Right cardiac atrium (tissue), 5 donors: ENCODE measurements at places on chromosomes 16 and 17.
A peak's percentile ranks its signal among the peaks of the same experiment; 100 is the strongest.

GRCh38 chr16:84349862-84350684 is 18.3 kb upstream of the ATP2C2 start:
- no peak for DNase-seq

- DNase-seq = no peak
Measured at GRCh38 chr17:63270610-63271009, 175.5 kb downstream of the CYB561 start.

DNA sequence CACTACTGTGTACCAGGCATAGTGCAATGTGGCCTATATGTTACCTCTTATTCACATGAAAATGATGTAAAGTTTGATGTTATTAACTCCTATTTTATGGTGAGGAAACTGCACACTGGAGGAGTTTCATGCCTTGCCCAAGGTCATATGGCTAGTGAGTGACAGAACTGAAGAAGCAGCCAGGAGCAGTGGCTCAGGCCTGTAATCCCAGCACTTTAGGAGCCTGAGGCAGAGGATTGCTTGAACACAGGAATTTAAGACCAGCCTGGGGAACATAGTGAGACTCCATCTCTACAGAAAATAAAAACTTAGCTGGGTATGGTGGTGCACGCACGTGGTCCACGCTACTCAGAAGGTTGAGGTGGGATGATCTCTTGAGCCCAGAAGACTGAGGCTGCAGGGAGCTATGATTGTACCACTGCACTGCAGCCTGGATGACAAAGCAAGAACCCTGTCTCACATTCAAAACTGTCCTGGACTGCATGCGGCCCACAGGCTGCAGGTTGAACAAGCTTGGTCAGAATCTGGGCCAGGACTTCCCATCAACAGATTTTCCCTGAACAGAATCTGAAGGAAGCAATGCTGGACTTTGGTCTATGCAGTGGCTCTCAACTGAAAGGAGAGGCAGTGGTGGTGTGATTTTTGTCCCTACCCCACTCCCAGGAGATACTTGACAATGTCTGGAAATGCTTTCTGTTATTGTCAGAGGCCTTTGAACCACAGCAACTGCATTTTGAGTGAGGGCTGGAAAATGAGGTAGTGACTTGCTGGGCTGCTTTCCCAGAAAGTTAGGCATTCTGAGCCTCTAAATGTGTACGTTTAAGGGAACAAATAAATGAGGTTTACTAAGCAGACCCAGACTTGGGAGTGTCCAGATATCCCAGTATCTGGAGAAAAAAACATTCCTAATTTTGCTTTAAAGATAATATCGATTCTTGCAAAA is 479.5 kb downstream of the TMEM114 start:
- DNase-seq = no peak

- peak; percentile 45 for DNase-seq
Measured at GRCh38 chr17:83116783-83117555, 37.6 kb downstream of the METRNL start.

GRCh38 chr17:70369391-70369790 is 200.1 kb downstream of the KCNJ2 start:
- DNase-seq = no peak

- no peak for DNase-seq
Measured at GRCh38 chr17:50841277-50841948, 6.0 kb downstream of the WFIKKN2 start.

- no peak for DNase-seq
Measured at GRCh38 chr16:30087181-30087898, 4.4 kb downstream of the TBX6 start.

GRCh38 chr17:38867179-38867967 is 2.5 kb upstream of the LASP1 start:
- peak; percentile 66 for DNase-seq

GRCh38 chr17:66347661-66348514 is 45.5 kb downstream of the PRKCA start:
- no peak for DNase-seq

- no peak for DNase-seq
Measured at GRCh38 chr16:50151322-50151721, 1.8 kb upstream of the TENT4B start.

DNA sequence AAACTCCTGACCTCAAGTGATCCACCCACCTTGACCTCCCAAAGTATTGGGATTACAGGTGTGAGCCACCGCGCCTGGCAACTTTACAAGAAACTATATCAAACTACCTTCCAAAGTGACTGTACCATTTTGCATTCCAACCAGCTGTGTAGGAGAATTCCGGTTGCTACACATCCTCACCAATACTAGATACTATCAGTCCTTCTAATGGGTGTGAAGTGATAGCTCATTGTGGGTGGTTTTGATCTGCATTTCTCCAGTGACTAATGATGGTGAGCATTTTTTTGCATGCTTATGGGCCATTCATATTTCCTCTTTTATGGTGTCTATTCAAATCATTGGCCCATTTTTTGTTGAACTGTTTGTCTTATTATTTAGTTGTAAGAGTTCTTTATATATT is 37.7 kb downstream of the SCNN1B start:
- no peak for DNase-seq

GRCh38 chr17:56030009-56030624 is 123.2 kb upstream of the ANKFN1 start:
- no peak for DNase-seq

DNA sequence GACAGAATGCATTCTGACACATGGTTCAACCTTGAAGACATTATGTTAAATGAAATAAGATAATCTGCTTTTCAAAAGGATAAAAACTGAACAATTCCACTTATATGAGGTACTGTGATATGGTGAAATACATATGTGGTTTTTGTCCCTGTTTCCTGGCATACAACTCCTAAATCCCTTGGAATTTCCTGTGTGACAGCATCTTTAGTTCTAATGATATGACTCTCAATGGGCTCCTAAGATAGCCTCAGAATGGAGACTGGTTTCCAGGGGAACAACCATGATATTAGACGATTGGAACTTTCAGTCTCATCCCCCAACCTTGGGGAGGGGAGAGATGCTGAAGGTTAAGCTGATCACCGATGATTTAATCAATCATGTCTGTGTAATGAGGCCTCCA is 37.7 kb upstream of the PHLPP2 start:
- no peak for DNase-seq

- DNase-seq = no peak
Measured at GRCh38 chr16:87819282-87819681, 50.0 kb downstream of the SLC7A5 start.

GRCh38 chr16:89504091-89504490 is 4.1 kb upstream of the SPG7 start:
- DNase-seq = peak; percentile 38

- DNase-seq = no peak
Measured at GRCh38 chr16:70604407-70605282, 41.7 kb upstream of the IL34 start.

DNA sequence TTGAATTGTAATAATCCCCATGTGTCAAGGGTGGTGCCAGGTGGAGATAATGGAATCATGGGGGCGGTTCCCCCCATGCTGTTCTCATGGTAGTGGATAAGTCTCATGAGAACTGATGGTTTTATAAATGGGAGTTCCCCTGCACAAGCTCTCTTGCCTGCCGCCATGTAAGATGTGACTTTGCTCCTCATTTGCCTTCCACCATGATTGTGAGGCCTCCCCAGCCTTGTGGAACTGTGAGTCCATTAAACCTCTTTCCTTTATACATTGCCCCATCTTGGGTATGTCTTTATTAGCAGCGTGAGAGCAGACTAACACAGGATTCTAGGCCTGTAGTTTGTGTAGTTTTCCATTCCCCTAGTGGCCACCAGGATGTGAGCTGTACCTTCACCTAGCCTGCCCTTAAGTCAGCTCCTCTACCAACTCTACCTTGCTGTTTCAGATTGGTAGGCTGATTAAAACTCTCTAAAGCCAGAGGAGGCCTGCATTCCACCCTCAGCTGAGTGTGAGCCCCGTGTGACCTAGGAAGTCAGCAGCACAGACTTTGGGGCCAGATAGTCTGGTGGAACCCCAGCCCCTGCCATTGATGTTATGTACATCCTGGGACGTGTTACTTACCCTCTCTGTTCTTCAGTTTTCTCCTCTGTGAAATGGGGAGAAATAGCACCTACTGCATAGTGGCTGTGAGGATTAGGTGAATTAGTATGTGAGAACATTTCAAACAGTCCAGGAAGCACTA is 252.4 kb upstream of the CACNG5 start:
- DNase-seq = no peak

DNA sequence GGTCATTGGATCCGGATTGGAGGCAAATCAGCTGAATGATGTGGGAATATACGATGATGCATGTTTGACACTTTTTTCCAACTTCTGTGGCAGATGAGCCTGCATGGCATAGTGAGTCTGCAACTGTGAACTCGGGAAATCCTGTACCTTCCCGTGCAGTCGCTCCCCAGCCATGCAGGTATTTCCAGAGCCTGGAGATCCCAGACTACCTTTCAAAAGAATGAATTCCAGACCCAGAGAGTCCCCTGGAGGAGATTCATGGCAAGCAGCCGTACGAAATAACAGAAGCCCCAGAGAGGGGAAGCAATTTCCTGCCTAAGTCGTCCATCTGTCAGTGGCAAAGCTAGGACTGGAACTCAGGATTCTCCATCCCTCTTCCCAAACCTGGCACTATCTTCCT is 75.7 kb upstream of the FAM20A start:
- DNase-seq = no peak

GRCh38 chr16:50539053-50539695 is 9.0 kb upstream of the NKD1 start:
- DNase-seq = no peak

DNA sequence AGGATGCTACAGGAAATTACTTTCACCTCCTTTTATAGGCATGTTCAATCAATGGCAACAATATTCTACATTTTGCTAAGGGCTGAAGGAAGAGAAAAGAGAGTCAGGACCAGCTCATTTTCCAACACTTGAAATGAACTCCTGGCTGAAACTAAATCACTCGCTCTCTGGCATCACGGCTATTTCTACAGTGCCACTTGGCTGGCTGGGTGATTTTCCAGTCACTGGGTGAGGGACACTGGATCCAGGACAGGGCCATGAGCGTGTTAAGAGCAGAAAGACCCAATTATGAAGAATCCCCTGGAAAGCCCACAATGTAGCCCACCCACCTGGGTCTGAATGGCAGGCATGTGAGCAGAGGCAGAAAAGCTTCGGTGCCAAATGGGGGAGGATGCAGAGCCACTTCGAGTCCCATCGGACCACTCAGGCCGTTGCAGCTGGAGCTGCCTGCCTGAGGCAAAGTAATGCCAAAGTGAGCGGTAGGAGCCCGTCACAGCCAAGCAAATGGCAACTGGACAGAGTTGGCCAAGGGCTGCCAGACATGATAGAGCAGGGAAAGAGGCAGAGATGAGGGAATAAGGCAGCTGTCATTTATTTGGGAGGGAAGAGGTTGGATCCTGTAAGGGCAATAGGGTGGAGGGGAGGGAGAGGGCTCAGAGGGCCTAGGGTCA is 246.2 kb downstream of the STX8 start:
- no peak for DNase-seq

GRCh38 chr16:70156207-70156978 is 17.2 kb upstream of the CLEC18C start:
- DNase-seq = no peak

GRCh38 chr17:9810100-9810949 is 11.6 kb downstream of the GSG1L2 start:
- DNase-seq = no peak

DNA sequence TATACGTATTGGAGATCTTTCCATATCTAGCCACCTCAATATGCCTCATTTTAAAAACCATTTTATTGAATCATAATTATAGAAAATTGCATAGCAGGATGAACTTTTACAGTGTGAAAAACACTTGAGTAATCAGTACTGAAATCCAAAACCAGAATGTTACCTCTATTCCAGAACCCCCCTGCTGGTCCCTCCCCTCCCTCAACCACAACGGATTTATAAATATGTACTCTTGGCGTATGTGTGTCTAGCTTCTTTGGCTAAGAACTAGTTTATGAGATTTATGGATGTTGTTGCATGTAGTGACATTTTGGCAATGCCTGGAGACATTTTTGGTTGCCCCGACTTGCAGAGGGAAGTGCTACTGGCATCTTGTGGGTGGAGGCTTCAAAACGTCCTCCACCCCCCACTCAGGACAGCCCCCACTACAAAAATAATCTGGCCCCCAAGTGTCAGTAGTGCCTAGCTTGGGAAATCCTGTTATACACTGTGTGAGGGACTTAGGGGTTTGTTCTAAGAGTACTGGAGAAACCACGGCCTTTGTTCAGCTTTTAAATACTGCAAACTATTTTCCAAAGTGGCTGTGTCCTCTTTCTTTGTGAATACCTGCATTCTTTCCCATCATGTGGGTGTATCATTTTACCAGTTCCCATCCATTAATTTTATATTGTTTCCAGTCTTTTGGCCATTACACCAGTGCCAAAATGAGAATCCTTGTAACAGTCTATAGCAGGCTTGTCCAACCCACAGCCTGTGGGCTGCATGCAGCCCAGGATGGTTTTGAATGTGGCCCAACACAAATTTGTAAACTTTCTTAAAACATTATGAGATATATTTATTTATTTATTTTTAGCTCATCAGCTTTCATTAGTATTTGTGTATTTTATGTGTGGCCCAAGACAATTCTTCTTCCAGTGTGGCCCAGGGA is 23.7 kb downstream of the ITPRIPL2 start:
- no peak for DNase-seq

GRCh38 chr16:48503779-48504178 is 106.2 kb downstream of the N4BP1 start:
- DNase-seq = peak; percentile 93

- DNase-seq = no peak
Measured at GRCh38 chr16:1942047-1942809, 771 bp downstream of the MSRB1 start.

DNA sequence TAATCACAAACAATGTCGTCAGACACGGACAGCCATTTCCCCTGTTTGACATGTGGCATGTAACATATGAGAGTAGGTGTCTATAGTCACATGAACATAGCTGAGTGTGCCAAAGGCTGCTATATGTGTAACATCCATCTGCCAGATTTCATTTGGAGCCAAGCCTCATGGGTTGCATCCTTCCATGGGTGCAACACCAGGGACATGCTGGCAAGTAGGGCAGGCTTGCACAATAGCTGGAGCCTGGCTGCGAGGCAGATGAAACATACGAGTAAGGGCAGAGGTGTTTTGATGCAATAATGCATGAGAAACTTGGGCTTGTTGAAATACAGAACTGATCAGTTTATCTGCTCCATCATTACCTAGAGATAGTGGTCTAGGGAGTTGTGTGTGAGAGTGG is 9.0 kb upstream of the ZNF689 start:
- DNase-seq = no peak

- DNase-seq = peak; percentile 7
Measured at GRCh38 chr17:83069931-83070742, 9.3 kb upstream of the METRNL start.
